Endothelial cell of umbilical vein (primary cell): ENCODE measurements at places on chromosomes 5 and 9.

DNA sequence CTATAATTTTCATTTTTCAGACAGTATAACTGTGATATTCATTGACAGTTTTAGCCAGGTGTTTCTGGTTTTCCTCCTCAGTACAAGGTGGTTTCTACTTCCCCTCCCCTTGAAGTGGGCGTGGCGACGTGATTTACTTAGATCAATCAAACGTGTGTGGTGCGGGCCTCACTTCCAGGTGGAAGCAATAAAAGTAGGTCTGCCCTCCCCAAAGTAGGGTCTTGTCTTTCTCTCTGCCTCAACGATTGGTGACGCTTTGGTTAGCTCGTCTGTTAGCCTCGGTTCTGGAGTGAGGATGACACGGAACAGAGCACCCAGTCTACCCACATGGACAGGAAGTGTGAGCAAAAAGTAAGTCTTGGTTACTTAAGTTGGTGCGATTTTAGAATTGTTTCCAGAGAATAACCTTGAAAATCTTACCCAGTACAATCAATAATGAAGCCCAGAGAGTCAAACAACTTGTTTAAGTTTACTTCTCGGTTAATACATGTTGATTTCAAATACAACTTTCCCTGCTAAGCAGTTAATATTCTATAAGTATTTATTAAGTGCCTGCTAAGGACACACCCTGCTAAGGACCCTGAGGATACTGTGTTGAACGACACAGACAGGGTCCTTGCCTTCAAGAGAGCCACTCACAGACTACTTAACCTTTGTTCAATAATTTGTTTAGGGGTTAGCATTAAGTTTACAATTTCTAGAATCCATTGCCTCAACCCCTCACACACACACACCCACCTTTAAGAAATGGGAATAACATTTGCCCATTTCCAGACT, 48.4 kb downstream of the COX7C start:
- no peak overlapping the region for H3K27ac ChIP-seq
- no peaks in the 10 kb centered on the region for H3K4me1 ChIP-seq
- no peak for DNase-seq
- no peaks in the 10 kb centered on the region for H3K36me3 ChIP-seq

DNA sequence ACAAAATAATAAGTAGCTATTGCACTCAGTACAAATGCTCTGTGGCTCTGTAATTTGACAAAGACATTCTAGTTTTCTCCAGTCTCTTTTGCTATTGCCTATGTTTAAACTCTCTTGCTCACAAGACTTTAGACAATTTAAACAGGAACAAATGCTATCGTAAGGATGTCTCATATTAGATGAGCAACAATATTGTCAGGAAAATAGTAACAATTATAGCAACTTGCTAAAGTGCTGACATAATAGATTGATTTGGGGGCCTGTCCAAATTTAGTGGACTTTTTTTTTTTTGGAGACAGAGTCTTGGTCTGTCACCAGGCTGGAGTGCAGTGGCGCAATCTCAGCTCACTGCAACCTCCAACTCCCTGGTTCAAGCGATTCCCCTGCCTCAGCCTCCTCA, 11.8 kb downstream of the KIF2A start:
- H3K4me3 ChIP-seq, result no peak overlapping the region
- DNase-seq, result no peak
- H3K4me1 ChIP-seq, result no peaks in the 10 kb centered on the region
- no peaks in the 10 kb centered on the region for H3K27me3 ChIP-seq
- H3K27ac ChIP-seq, result no peak overlapping the region

GRCh38 chr5:25458628-25459027, 813.9 kb upstream of the CDH10 start:
- H3K4me1 ChIP-seq, result no peaks in the 10 kb centered on the region
- DNase-seq, result no peak
- no peaks in the 10 kb centered on the region for H3K27me3 ChIP-seq
- no peak overlapping the region for H3K27ac ChIP-seq

GRCh38 chr5:32499261-32499660, 54.7 kb upstream of the ZFR start:
- no peak overlapping the region for H3K4me3 ChIP-seq
- H3K27ac ChIP-seq, result no peak overlapping the region

DNA sequence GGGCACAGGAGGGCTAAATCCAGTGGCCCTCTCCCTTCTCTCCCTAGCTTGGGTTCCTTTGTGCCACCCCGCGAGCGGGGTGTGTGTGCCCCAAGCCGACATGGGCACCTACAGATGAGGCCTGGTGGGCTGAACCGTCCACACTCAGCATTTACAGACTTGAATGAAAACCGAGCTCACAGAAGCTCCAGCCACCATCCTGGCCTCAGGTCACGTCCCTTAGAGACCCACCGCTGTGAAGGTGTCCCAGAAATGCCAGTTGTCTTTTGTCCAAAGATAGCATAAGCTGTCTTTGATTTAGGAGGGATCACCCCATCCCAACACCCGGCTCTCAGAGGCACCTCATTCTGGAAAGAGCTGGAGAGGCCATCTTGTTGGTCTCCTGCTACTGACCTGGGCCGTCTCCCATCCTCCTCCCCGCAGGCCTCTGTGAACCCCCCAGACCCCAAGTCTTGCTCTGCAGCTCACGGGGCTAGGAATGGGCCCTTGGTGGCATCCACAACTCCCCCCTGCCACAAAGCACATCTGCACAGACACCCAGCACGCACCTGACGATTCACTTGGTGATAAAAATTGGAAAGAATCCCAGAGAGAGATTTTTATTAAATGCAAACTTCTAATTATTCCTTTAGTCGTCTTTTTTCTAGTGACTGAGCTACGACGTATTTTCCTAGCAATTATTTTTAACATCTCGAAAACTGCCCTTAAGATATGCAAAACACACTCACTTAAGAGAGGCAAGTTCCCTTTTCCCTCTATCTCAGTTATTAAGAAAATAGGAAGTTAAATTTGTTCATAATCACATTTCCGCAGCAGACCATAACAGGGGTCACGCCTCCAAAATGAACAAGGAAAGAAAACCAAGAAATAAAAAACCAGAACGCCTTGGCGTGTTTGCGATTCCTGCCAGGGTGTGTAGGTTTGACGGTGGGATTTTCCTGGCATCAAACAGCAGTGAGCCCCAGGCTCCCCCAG, 80.5 kb upstream of the LMX1B start:
- no peak overlapping the region for H3K27ac ChIP-seq
- DNase-seq, result no peak
- no peaks in the 10 kb centered on the region for H3K4me1 ChIP-seq
- peaks cover 25% of the 10 kb centered on the region for H3K27me3 ChIP-seq

- no peak overlapping the region for H3K27ac ChIP-seq
- H3K4me1 ChIP-seq, result peaks cover 6% of the 10 kb centered on the region
- H3K27me3 ChIP-seq, result no peaks in the 10 kb centered on the region
- DNase-seq, result no peak
- H3K36me3 ChIP-seq, result peaks cover 21% of the 10 kb centered on the region
Measured at GRCh38 chr9:136862849-136863622, 3.1 kb downstream of the EDF1 start.

GRCh38 chr9:113205861-113206260, 15.2 kb downstream of the FKBP15 start:
- no peaks in the 10 kb centered on the region for H3K27me3 ChIP-seq
- no peak overlapping the region for H3K4me3 ChIP-seq
- peaks cover 13% of the 10 kb centered on the region for H3K36me3 ChIP-seq
- DNase-seq, result no peak

GRCh38 chr9:84667571-84668195, 1.8 kb upstream of the NTRK2 start:
- peak; percentile 34 for DNase-seq
- peaks cover 15% of the 10 kb centered on the region for H3K4me1 ChIP-seq
- H3K36me3 ChIP-seq, result no peaks in the 10 kb centered on the region
- peaks cover 58% of the 10 kb centered on the region for H3K27me3 ChIP-seq
- no peak overlapping the region for H3K27ac ChIP-seq

DNA sequence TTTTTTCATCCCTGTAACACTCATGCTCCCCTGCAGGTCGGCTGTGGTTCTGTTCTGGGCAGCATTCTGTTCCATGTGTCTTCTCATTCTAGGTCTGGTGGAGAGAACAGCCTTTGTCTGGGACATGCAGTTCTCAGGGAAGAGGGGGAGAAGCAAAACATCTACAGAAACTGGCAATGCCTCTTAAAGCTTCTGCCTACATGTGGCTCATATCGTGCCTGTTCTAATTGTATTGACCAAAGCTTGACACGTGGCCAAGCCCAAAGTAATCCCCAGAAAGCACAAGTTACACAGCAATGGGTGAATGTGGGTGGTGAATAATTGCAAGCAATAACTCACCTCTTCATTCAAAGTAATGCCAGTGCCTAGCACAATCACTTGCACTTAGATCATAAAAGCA, 218.2 kb upstream of the IL12B start:
- H3K36me3 ChIP-seq, result no peaks in the 10 kb centered on the region
- H3K27me3 ChIP-seq, result no peaks in the 10 kb centered on the region
- no peaks in the 10 kb centered on the region for H3K4me1 ChIP-seq
- no peak overlapping the region for H3K27ac ChIP-seq
- H3K4me3 ChIP-seq, result no peak overlapping the region

DNA sequence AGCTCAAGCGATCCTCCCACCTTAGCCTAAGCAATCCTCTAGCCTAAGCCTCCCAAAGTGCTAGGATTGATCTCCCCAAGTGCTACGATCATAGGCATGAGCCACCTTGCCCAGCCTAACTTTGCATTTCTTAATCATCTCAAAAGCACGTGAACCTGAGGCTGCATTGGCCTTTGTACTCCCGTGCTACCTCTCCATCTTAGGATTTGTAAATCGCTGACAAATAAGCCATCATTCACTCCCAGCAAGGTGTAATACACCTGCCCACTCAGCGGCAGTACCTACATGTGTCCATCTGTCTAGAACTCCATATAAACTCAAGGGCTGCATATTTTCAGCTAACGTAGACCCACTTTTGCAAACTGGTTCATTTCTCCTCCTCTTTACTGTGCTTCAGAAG, 2.8 kb downstream of the ANKH start:
- no peaks in the 10 kb centered on the region for H3K36me3 ChIP-seq
- H3K4me3 ChIP-seq, result no peak overlapping the region
- no peak overlapping the region for H3K27ac ChIP-seq
- no peaks in the 10 kb centered on the region for H3K27me3 ChIP-seq
- H3K4me1 ChIP-seq, result peaks cover 20% of the 10 kb centered on the region

DNA sequence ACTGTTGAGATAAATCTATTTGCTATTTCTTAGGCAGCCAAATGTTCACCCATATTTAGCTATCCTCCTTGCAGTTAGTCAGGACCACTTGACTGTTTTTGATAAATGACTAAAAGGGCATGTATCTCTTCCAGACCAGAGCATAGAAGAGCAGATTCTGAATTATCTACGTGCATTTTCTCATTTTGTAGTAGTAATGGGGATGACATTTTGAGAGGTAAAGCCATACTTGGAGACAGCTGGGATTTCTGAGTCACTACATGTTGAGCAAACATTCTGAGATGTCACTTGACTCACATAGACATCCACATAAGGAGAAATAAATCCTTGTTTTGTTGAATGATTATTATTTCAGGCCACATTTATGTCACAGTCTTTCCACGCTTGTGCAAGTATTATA, 297.6 kb downstream of the CDH10 start:
- no peak overlapping the region for H3K4me3 ChIP-seq
- no peak overlapping the region for H3K27ac ChIP-seq
- H3K36me3 ChIP-seq, result no peaks in the 10 kb centered on the region
- DNase-seq, result no peak
- no peaks in the 10 kb centered on the region for H3K4me1 ChIP-seq
- H3K27me3 ChIP-seq, result no peaks in the 10 kb centered on the region

DNA sequence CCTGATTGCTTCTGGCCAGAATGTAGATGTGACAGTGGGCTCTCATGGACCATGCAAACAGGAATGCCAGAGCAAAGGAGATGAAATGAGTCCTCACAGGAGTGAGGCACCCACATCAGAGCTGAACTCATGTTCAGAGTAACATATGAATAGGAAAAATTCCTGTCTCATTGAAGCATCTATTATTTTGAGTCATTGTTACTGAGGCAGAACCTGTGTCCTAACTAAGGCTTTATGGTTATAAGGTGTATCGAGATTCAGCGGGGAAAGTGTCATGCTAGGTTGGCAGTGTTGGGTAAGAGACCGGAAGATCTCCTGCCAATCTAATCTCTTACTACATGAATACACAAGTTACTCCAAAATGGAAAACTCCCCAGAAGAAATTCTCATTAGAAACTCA, 304.1 kb downstream of the TRPM3 start:
- no peak overlapping the region for H3K27ac ChIP-seq
- H3K27me3 ChIP-seq, result no peaks in the 10 kb centered on the region
- no peak for DNase-seq
- H3K4me1 ChIP-seq, result no peaks in the 10 kb centered on the region
- H3K4me3 ChIP-seq, result no peak overlapping the region
- H3K36me3 ChIP-seq, result no peaks in the 10 kb centered on the region

DNA sequence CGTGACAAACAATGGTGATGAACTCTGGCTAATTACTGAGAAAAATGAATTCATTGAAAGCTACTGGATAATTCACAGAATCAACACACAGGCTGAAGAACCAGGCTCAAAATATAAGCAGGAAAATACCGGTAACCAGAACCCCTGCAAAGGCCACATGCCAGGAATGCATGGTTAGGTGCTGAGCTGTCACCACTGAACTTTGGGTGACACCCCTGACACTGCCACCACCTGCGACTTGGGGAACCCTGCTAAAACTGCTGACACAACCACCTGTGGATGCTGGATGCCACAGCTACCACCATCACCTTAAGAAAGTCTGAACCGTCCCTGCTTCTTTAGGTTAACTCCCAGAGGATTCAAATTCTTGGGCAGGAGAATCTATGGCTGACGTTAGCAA, 72.0 kb upstream of the NR4A3 start:
- H3K27me3 ChIP-seq, result peaks cover 2% of the 10 kb centered on the region
- no peak overlapping the region for H3K27ac ChIP-seq
- no peaks in the 10 kb centered on the region for H3K36me3 ChIP-seq

DNA sequence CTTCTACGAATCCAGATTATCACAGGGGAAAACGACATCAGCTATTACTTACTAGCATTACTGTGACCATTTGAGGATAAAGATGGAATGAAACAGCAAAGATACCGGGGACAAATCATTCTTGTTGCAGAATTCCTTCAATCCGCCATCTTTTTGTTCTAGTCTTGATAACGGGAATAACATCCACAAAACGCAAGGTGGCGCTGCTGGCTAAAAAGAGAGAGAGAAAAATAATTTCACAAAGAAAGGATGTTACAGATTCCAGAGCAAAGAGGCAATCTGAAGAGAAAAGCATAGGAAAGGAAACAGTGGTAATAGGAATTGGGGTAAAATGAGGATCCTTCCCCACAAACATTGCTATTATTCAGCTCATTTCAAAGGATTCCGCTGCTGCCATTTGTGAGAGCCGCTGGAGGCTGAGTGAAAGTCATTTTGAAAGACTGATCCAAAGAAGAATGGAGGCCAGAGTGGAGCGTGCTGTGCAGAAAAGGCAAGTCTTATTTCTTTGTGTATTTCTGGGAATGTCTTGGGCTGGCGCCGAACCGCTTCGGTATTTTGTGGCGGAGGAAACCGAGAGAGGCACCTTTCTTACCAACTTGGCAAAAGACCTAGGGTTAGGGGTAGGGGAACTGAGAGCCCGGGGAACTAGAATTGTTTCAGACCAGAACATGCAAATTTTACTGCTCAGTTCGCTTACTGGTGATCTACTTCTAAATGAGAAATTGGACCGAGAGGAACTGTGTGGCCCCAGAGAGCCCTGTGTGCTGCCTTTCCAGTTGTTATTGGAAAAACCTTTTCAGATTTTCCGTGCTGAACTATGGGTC, at the start of gene PCDHB7:
TSS of gene PCDHB7 (plus strand) at position 264 of the 824 bp plus-strand sequence. CDS start at position 456, 192 bp downstream.
- no peaks in the 10 kb centered on the region for H3K27me3 ChIP-seq
- no peaks in the 10 kb centered on the region for H3K36me3 ChIP-seq
- no peak within 1 kb of the TSS for H3K27ac ChIP-seq
- no peaks in the 10 kb centered on the region for H3K4me1 ChIP-seq
- peak; percentile 35 for DNase-seq

GRCh38 chr5:540071-540905, 16.0 kb upstream of the SLC9A3 start:
- no peak for DNase-seq
- H3K27me3 ChIP-seq, result no peaks in the 10 kb centered on the region
- H3K27ac ChIP-seq, result no peak overlapping the region

- H3K27ac ChIP-seq, result no peak overlapping the region
- no peak overlapping the region for H3K4me3 ChIP-seq
- H3K27me3 ChIP-seq, result peaks cover 3% of the 10 kb centered on the region
- no peak for DNase-seq
Measured at GRCh38 chr9:130315446-130316226, 50.1 kb downstream of the HMCN2 start.
